ENCODE measurements at places on chromosomes 5 and 9.

DNA sequence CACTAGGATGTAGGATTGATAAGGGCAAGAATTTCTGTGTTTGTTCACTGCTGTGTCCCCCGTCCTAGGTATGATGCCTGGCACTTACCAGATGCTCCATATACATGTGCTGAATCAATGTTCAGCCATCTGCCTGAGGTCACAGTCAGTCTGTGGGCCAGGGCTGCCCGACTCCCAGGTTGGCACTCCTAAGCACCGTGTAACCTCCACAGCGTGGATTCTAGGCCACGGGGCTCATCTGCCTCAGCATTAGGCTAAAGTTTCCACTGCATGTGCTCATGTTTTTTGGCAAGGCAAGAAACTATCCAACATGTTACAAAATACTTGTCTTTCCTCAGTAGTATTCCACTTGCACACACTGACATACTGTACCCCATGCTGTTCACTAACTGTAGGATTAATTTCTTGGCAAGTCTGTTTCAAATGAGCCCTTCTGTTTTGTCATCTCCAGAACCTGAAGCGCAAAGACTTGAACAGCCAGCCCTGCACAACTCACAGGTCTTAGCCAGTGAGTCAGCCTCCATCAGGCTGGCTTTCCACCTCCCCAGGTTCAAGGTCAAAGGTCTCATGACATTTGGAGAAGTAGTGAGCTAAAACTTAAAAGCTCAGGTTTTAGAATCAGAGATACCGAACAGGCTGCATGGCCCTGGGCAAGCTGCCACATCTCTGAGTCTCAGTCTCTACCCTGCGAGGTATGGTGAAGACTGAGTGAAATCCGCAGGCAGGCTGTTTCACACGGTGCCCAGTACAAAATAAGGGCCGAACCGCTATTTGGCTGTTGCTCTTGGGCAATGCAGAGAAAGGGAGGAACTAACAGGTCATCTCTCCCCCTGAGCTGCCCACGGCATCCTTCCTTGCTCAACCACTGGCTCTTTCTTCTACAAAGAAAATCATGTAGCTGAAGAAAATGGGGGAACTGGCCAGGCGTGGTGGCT lies 7.2 kb downstream of the TOR1A start:
- no peak for DNase-seq

- no peak for DNase-seq
Measured at GRCh38 chr9:136972743-136973142, 4.6 kb upstream of the PTGDS start.

DNA sequence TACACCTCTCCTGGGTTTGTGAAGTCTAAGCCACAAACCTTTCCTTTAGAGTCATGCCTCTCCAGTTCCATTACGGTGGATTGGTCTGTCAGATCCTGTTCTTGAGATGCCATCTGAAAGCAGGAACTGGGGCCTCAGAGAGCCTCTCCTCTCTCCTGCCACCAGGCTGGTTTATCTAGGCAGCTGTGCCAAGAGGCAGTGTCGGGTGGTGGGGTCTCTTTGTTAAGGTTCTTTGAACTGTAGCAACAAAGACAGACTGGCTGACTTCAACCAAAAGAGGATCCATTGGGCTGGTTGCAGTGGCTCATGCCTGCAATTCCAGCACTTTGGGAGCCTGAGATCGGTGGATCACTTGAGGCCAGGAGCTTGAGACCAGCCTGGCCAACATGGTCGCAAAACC lies 66.0 kb upstream of the ANGPTL2 start:
- no peak for DNase-seq

DNA sequence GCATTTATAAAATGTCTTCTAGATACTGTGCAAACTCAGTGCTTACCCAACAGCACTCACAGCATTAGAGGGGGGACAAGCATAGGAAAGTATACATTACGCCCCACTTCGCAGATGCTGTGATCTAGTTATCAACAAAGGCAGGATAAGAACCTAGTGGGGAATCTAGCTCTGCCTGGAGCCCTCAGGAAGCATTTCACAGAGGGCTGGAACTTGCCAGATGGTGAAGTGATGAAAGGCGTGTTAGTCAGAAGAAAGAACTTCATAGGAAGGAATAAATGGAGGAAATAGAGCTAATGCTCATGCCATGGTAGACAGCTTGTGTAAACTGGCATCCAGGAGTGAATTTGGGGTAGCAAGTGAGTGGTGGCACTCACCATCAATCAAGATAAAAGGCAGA lies 25.8 kb downstream of the DIRAS2 start:
- no peak for DNase-seq

DNA sequence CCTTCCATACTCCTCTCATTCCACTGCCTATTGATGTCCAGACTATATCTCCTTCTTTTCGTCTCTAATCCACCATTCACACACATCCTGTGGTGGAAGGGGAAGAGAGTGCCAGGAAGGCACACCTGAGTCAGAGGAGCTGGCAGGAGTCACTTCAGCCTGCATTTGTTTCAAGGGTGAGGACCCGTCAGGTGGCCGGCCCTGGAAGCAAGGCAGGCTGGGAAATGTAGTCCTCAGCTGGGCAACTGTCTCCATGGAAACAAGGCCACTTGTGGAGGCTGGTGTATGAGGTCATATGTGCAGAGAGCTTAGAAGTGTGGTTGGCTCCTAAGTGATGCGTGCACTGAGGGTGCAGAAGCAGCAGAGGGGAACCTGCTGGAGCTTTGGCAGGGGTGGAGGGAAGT lies 278.4 kb downstream of the NSG2 start:
- DNase-seq = no peak

- DNase-seq = no peak
Measured at GRCh38 chr5:39331861-39332381, 32.4 kb downstream of the C9 start.

DNA sequence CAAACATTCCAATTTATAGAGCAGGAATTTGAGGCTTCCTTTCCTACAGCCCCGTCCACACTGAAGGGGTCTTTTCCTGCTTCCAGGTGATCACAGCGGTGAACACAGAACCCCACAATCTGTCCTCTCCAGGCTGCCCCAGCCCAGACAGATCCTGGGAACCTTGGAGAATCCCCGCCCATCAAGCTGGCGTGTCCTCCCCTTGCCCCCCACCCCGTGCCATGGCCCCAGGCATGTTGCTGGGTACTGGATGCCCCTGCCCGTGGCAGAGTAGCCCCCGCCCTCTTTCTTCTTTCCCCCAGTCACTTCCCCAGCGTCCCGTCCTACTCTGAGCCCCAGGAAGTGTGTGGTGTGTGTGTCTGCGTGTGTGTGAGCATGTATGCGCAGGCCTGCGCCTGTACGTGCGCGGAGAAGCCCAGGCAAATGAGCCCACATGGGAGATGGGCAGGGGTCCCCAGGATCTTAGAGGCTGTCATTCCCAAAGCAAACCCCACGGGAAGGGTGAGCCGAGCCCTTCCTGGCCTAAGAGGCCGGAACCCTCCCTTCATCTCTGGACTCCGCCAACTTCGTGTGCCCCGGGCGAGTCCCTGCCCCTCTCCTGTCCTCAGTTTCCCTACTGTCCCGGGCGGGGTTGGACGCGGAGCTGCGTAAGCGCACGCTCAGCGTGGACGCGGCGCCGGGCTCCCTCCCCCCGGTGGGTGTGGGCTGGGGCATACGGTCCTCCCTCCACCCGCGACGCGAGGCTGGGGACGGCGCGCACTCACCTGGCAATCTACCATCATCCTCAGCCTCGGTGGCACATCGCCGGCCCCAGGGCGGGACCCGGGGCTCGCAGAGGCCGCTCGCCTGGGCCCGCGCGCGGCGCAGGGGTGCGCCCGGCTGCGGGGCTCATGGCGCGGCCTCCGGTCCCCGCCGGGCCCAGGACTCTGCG lies 15.2 kb downstream of the GBGT1 start:
- peak; percentile 14 for DNase-seq

DNA sequence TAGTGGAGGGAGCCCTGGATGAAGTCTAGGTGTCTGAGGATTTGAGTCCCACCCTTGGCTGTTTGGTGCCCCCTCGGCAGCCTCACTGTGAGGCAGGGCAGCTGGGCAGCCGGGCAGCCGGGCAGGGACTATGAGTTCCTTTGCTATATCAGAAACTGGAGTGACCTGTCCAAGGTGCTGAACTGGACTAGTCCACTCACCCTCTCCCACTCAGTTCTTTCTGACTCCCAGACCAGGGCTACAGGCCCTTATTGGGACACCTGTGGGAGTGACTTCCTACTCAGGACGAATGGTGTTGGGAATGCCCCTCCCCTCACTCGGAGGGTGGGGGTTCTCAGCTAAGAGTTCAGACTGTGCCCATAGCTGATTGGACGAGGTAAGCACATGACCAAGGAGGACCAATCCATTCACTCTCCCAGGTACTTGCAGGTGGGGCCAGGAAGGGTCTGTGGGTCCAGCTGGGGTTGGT lies 34.1 kb upstream of the RAPGEF1 start:
- no peak for DNase-seq

- peak; percentile 16 for DNase-seq
Measured at GRCh38 chr9:134419684-134420076, 93.4 kb downstream of the RXRA start.

- no peak for DNase-seq
Measured at GRCh38 chr5:16147179-16147900, 32.3 kb downstream of the MARCHF11 start.

GRCh38 chr9:128422783-128423150 lies 2.1 kb downstream of the CERCAM start:
- no peak for DNase-seq

DNA sequence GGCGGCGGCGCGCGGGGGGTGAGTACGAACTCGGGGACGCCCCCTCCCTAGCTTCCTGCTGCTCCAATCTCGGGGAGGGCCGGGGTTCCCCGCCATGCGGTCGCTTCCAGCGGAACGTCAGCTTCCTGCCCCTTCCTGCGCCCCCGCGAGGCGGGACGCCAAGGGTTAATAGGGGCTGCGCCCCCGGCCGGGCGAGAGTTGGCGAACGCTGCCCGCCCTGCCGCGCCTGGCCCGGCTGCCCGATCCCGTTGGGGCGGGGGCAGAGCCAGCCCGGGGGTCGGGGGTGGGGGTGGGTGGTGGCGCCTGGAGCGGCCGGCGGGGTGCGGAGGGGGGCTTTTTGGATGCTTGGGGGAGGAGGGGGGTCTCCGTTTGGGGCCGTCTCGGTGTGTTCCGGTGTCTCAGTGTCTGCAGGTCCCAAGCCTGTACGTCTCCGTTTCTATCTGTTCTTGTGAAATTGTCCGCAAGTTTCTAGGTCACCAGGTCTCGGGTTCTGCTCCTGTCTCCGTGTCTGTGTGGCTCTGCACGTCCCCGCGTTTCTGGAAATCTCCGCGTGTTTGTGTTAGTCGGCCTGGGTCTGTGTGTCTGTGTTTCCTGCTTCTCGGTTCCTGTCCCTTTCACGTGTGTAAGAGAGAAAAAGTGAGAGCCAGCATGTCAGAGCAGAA lies 789 bp downstream of the COL27A1 start:
- no peak for DNase-seq

DNA sequence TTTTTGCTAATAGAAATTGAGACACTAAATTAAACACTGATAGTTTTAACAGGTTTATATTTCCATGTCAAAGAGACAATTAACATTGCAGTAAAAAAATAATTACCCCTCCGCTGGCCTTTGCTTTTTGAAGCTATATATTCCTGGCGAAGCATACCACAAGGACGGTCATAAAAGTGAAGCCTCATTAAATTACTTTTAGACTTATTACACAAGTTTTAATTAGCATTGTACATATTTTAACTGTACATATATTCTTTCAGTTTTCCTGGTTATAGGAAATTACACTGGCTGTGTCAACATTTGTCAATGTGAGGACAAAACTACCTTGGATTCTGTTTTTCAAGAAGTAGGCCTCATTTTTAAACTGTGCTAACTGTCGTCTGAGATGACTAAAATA lies 1.2 kb downstream of the CDKN2A start:
- DNase-seq = peak; percentile 64

GRCh38 chr5:173075137-173075843 lies 19.1 kb downstream of the CREBRF start:
- no peak for DNase-seq

DNA sequence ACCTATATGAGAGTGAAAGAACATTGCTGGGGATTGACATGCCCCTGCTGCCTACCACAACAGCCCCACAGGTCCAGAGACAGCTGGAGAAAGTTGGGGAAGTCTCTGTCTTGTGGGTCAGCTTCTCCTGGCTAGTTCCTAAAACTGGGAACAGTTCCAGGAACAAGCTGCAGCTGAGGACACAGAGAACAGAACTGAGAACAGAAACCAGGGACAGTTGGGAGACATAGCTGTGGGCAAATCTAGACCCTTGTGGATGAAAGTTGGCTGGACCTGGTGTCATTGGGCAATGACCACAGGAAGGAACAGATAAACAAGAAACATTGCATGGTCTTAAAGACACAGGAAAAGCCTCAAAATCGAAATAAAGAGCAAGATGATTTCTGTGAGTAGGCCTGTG lies 58.3 kb upstream of the MOCS2 start:
- DNase-seq = no peak

DNA sequence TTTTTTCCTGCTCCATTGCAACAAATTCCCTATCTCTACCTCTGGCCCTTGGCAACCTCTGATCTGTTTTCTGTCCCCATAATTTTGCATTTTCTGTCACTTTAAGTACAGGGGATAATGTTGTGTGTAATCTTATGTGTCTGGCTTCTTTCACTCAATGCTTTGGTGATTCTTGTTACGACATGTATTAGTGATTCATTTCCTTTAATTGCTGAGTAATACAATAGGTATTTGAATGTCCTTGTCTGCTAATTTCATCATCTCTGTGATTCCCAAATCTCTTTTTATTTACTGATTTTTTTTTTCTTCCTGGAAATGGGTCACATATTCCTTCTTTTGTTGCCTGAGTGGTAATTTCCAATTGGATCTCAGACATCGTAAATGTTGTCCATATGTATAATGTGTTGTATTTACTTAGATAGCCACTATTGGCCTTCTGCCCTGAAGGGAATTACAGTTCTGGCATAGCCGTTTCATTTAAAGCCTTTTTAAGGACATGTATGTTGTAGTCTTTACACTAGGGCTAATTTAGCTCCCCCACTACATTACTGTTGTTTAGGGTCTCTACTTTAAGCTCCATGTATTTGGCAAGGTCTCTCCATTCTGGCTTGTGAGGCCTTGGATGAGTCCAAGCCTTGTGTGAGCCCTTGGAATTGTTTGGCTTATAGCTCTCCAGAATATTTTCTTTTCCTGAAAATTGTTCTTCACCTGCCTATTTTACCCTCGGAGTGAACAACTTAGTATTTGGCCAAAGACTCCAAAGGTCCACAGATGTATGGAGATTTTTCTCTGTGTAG lies 683.8 kb downstream of the LRRC70 start:
- no peak for DNase-seq

GRCh38 chr5:17315710-17316221 lies 98.3 kb downstream of the BASP1 start:
- DNase-seq = no peak

- DNase-seq = peak; percentile 100
Measured at GRCh38 chr9:90176901-90177300, 465.7 kb downstream of the DIRAS2 start.

GRCh38 chr9:7489036-7489435 lies 310.5 kb downstream of the DMAC1 start:
- DNase-seq = peak; percentile 35

GRCh38 chr5:173187054-173187743 lies 42.9 kb downstream of the BNIP1 start:
- DNase-seq = no peak

- DNase-seq = no peak
Measured at GRCh38 chr5:155250596-155250995, 237.0 kb downstream of the KIF4B start.

GRCh38 chr9:126927419-126927818 lies 12.8 kb downstream of the RALGPS1 start:
- peak; percentile 46 for DNase-seq

GRCh38 chr5:15638296-15638695 lies 138.3 kb downstream of the FBXL7 start:
- no peak for DNase-seq
